ENCODE measurements at places on chromosomes 2 and 18.

GRCh38 chr2:162261032-162261945 lies 18.0 kb upstream of the FAP start:
- peak; percentile 81 for DNase-seq

DNA sequence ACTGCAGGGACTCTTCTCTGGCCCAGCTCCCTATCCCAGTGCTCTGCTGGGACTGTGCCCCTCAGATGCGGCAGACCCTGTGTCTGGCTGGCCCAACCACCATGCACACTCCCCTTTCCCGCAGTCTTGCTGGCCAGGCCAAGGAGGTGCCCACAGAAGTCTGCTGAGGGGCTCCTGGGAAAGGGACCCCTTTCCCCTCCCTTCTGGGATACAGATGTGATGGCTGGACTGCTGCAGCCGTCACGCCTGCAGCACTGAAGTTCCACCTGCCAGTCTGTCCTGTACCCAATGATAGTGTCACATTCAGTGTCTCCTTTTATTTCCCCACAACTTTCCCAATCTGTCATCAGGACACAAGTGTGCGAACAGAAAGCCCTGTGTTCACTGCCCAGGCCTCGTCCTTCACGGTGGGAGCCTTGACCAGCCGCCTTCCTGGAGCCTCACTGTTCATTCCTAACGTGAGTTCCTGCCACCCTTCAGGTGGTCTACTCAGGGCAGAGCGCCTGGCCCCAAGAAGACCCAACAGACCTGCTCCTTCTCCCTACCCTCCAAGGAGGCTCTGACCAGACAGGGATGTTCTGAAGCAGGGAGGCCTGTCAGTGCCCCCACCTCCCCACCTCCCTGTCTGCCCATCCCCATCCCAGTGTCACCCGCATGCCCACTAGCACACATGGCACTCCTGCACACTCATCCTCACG lies 47.1 kb downstream of the ANKMY1 start:
- no peak for DNase-seq

GRCh38 chr2:176130147-176130956 lies 847 bp downstream of the HOXD8 start:
- no peak for DNase-seq

GRCh38 chr18:76363436-76364120 lies 131.5 kb downstream of the ZNF516 start:
- peak; percentile 51 for DNase-seq

DNA sequence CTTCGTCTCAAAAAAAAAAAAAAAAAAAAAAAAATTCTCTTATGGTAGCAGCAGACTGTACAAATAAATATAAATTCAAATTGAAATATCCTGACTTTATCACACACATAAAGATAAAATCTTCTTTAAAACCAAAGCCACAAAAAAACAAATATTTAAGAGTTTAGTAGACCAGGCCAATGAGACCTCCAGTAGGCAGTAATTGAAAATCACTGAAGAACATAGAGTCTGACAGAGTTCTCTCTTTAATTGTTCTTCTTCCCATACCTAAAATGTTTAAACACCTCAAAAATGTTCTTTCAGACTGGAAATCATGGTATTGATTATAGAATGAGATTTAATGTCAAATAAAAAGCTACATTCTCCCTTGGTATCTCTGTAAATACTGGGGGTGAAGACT lies 20.8 kb downstream of the PRPF40A start:
- DNase-seq: no peak

- DNase-seq: peak; percentile 32
Measured at GRCh38 chr2:105812180-105813044, 67.7 kb downstream of the NCK2 start.

GRCh38 chr2:17301437-17301836 lies 216.8 kb downstream of the RAD51AP2 start:
- DNase-seq: no peak

DNA sequence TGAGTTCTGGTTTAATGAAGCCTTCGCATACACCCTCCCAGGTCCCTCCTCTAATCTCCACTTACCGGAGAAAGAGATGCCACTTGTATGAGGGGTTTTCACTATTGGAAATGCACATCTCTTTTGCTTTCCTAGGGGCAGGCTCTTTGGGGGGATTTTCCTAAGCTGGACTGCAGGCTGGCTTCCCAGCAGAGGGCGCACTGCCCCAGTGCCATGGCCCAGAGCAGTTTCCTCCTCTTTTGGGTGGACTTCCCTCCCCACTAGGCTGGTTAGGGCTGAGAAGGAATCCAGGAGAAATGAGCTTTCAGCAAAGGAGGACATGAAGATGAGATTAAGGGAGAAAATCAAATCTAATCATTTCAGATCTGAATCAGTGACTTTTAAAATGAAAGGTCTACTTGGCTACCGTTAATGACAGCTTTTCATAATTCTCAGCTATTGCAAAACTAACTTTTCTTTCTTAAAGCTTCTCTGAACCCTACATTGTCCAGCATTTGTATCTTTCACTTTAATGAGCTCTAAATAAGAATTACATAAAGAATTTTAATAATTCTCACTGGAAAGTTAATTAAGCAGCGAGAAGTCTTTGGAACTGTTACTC lies 784.1 kb upstream of the FANCL start:
- DNase-seq: peak; percentile 6

- DNase-seq: no peak
Measured at GRCh38 chr18:35623255-35623654, 41.7 kb downstream of the GALNT1 start.

DNA sequence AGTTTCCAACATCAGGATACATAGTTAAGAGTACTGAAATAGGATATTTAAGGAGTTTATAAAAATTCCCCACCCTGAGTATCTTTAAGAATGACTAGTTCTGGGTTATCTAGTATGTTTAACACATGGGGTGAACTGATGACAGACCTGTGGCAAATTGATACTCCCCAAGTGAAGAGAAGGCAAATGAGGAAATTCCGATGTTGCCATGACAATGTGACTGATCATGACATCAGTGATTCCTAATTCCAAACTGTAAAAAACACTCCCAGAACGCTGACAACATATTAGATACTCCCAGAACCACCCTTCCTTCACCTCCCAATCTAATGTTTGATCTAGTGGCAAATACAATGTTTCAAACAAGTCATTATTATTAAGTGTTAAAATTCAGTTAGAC lies 77.6 kb downstream of the RBMS1 start:
- peak; percentile 82 for DNase-seq

GRCh38 chr2:9309147-9309546 lies 102.5 kb downstream of the ASAP2 start:
- no peak for DNase-seq

DNA sequence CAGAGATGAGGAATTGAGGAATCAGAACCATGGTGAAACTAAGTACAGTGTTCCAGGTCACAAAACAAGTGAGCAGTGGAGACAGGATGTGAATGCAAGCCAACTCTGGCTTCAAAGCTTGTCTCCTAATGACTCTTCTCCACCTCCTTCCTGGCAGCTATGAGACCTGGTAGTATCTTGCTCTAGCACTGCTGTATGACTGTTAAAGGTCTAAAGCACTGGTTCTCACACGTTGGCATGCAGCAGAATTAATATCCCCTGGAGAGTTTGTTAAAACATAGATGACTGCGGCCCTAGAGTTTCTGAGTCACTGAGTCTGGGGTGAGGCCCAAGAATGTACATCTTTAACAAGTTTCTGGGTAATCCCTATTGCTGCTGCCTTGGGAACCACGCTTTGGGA lies 63.3 kb downstream of the SUCLG1 start:
- DNase-seq: peak; percentile 14

GRCh38 chr2:190513877-190514276 lies 20.6 kb downstream of the NEMP2 start:
- no peak for DNase-seq

DNA sequence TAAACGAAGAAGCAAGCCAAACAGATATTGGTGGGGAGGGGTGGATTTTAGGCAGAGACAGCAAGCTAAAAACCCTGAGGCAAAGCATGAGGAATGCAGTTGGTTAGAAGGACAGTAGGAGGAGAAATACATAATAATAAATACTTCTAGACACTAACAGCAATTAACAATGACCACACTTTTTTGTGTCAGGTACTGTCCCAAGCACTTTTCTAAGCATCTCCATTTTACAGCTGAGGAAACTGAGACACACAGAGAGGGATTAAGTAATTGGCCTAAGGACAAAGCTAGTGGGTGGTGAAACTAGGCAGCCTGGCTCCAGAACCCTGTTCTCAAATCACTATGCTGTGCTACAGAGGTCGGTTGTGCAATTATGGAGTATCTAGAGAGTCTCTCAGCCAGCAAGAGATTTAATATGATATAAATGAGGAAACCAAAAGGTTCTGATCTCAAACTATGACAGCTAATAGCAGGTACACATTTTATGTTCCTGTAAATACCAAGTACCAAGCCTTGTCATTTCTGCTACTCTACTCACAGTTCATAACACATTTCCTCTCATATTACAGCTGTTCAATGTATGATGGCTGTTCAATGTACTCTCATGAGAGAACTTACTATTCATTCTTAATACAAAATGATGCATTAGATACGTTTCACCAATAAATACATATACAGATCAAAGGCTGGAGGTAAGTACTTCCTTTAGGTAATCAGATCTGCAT lies 5.3 kb downstream of the MAP4K3 start:
- peak; percentile 59 for DNase-seq

- DNase-seq: no peak
Measured at GRCh38 chr2:200399636-200400035, 93.1 kb downstream of the SPATS2L start.

GRCh38 chr2:9285921-9286320 lies 79.3 kb downstream of the ASAP2 start:
- no peak for DNase-seq

- peak; percentile 45 for DNase-seq
Measured at GRCh38 chr2:223488814-223489213, 113.3 kb downstream of the SCG2 start.

DNA sequence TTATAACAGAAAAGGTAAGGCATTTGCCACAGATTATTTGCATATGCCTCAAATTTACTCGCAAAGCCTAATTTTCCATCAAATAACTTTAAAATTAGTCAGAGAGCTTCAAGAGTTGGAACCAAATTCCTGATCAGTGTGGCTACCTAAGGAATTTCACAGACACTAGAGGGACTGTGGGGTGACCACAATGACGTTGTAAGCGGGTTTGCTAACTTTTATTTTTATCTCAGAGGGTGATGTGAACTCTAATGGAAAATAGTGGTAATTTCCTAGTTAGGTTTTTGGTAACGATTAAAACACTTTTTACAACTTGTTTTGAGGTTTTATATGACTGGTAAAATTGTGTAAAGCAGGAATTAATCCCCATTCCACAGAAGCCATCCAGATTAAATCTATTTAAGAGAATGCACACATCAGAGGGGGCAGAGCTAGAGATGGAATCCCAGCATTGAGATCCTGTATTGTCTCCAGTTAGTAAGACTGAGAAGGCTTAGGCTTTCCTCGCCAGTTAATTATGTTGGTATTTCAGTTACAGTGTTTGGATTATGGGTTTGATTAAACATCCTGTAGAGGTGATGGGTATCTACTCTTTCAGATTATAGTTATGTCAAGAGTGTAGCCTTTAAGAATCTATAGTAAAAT lies 129.0 kb downstream of the GPD2 start:
- peak; percentile 66 for DNase-seq

- no peak for DNase-seq
Measured at GRCh38 chr2:20132990-20133535, 81.6 kb upstream of the LAPTM4A start.

GRCh38 chr2:56167616-56168562 lies 15.9 kb upstream of the CCDC85A start:
- peak; percentile 47 for DNase-seq

DNA sequence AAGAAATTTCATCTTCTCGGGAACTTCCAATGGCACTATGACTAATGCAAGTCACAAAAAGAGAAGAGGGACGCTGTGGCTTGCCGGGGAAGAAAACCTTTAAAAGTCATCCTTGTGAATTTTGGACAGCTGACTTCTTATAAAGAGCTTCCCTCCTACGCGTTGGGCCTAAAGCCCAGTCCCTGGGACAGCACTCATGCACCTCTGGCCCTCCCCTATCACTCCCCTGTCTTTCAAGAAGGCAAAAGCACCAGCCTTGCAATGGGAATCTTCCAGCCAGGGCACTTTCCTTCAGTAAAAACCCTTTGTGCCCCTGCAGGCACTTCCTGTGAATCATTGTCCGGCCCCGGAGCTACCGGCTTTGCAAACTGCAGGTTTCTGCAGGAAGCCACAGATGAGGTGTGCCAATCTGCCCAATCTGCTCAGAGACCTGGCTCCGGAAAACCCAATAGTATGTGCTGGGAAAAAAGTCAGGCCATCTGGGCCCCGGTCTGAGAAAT lies 7.1 kb downstream of the MREG start:
- peak; percentile 35 for DNase-seq

- DNase-seq: no peak
Measured at GRCh38 chr2:52456561-52457377, 1310.8 kb upstream of the CHAC2 start.

DNA sequence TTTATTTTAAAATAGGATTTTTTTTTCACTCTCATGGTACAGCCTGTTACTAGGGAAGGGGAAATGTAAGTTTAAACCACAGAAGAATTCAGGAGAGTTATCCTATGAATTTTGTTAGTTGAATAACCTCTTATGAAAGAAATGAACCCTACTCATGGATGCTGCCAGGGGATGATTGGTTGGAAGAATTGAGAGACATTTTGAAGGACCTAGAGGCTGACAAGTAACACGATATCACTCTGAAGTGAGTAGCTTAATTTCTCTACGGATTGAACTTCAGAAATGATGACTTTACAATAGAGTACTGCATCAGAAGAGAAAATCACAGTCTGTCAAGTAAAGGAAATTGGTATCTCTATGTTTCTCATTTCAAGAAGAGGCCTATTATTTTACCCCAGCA lies 1346.2 kb downstream of the SUCLG1 start:
- peak; percentile 0 for DNase-seq

DNA sequence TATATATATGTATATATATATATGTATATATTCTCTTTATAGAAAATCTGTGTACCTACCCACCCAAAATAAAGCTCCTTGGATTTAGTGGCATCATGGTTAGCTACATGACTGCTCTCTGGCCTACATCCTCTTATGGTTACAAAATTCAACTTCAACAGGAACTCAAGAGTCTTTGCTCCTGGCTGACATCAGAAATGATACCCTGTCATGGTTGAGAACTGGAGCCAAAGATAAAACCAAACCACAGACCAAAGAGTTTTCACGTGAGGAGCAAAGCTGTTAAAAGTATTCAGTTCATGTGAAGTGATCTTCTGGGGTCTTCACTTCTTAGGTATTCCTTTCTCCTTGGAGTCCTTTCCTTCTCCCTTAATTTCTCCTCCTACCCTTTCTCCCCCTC lies 476.3 kb downstream of the SOX11 start:
- no peak for DNase-seq

- no peak for DNase-seq
Measured at GRCh38 chr2:32901313-32901712, 45.4 kb upstream of the LTBP1 start.

GRCh38 chr2:234293973-234294372 lies 202.9 kb downstream of the ARL4C start:
- no peak for DNase-seq

DNA sequence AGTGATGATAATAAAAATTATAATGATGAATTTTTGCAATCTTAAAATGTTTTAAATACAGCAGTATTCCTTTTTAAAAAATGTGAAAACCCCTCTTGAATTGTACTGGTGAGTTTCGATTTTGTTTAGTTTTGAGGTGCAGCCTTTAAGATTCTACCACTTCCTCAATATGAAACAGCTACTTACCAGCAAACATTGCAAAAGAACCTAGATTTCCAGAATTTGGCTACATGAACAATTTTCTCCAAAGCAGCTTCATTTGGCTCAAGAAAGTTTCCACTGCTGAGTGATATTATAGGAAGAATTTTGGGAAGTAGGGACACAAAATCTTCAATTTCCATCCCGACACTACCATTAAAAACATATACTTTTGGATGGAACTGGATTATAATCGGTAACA lies 12.0 kb downstream of the TCF4 start:
- no peak for DNase-seq
